HT1080 (cell line): ENCODE measurements at places on chromosomes 4 and X. TPM values are rescaled to one million over a fixed set of nuclear protein-coding genes. Genes with fewer than 3 reads are reported as not detected.

MAGEA2 gene
- total RNA-seq: 87.1 and 93.8 TPM in 2 replicates

FAM236A gene
- total RNA-seq: not detected in 2 replicates

FRAS1 gene
- 1.3 and 2.1 TPM in 2 replicates for total RNA-seq

TBL1X gene
- 33.5 and 37.9 TPM in 2 replicates for total RNA-seq

SFRP2 gene
- total RNA-seq: not detected in 2 replicates

AMBN gene
- total RNA-seq: not detected in 2 replicates

SLC9B2 gene
- 17.9 and 26.8 TPM in 2 replicates for total RNA-seq

RTL3 gene
- 1.2 TPM in 2 replicates for total RNA-seq

RHOH gene
- not detected in 2 replicates for total RNA-seq

APELA gene
- total RNA-seq: not detected in 2 replicates

SSX4B gene
- total RNA-seq: 0.27 TPM in 1 of 2 replicates, not detected in the other

DCAF12L2 gene
- not detected in 2 replicates for total RNA-seq

GRSF1 gene
- total RNA-seq: 97.5 and 109 TPM in 2 replicates

DSPP gene
- total RNA-seq: not detected in 2 replicates

KLHL15 gene
- total RNA-seq: 8.4 and 8.5 TPM in 2 replicates

SASH3 gene
- total RNA-seq: 0.03 TPM in 1 of 2 replicates, not detected in the other

ZNF630 gene
- total RNA-seq: not detected in 2 replicates

IBSP gene
- total RNA-seq: not detected in 2 replicates

FGB gene
- total RNA-seq: not detected in 2 replicates

XKRX gene
- 0.13 TPM in 2 replicates for total RNA-seq

TEX13B gene
- total RNA-seq: 0.08 TPM in 1 of 2 replicates, not detected in the other

ABCD1 gene
- 1.5 and 1.9 TPM in 2 replicates for total RNA-seq

LUZP4 gene
- total RNA-seq: not detected in 2 replicates

WDR45 gene
- total RNA-seq: 40.7 and 45.2 TPM in 2 replicates

SHROOM4 gene
- total RNA-seq: 1.5 and 1.9 TPM in 2 replicates

ADAMTS3 gene
- 3.9 and 4.1 TPM in 2 replicates for total RNA-seq

GUCY1A1 gene
- 1.00 and 1.4 TPM in 2 replicates for total RNA-seq

SLIT2 gene
- total RNA-seq: 0.47 and 0.76 TPM in 2 replicates

IL21 gene
- not detected in 2 replicates for total RNA-seq

MSMO1 gene
- total RNA-seq: 117 and 178 TPM in 2 replicates

TLR1 gene
- total RNA-seq: 0.07 TPM in 1 of 2 replicates, not detected in the other

SOWAHB gene
- 0.03 TPM in 1 of 2 replicates, not detected in the other for total RNA-seq

DRD5 gene
- total RNA-seq: not detected in 2 replicates

DCHS2 gene
- total RNA-seq: not detected in 2 replicates

PCDH18 gene
- total RNA-seq: 1.2 and 1.3 TPM in 2 replicates

MSANTD1 gene
- not detected in 2 replicates for total RNA-seq

SLC7A11 gene
- 12.6 and 12.8 TPM in 2 replicates for total RNA-seq

RNF175 gene
- total RNA-seq: not detected in 2 replicates

CLCN4 gene
- total RNA-seq: 0.03 and 0.08 TPM in 2 replicates

BST1 gene
- 0.13 and 0.43 TPM in 2 replicates for total RNA-seq

SRPX gene
- total RNA-seq: 151 and 170 TPM in 2 replicates

FMR1NB gene
- total RNA-seq: not detected in 2 replicates

GRIA3 gene
- total RNA-seq: not detected in 2 replicates

C4orf50 gene
- not detected in 2 replicates for total RNA-seq

CXCR3 gene
- total RNA-seq: not detected in 2 replicates

NKX3-2 gene
- total RNA-seq: 0.51 and 1.3 TPM in 2 replicates

SHROOM2 gene
- 2.1 and 3.2 TPM in 2 replicates for total RNA-seq
